ENCODE measurements at places on chromosomes 2 and 18.

GRCh38 chr2:141399270-141399669 is 731.5 kb downstream of the LRP1B start:
- no peak for DNase-seq

- no peak for DNase-seq
Measured at GRCh38 chr18:67935638-67936037, 419.1 kb upstream of the DSEL start.

DNA sequence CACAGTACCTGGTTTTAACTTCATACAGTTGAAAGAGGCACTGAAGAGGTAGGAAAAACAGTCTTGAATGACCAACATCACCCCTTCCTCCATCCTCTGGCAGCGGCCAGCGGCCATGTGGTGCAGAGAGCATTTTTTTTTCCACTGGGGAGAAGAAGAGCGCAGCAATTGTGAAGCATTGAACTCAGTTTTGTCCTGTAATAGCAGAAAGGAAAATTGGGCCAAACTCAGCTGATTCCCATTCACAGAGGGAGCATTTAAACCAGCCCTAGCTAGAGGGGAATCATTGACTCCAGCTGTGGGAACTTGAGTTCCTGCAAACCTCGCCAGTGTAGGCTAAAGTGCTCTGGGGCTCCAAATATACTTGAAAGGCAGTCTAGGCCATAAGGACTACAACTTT is 316.6 kb upstream of the CHST9 start:
- DNase-seq, result no peak

GRCh38 chr18:25896178-25896780 is 194.1 kb downstream of the SS18 start:
- DNase-seq, result no peak

DNA sequence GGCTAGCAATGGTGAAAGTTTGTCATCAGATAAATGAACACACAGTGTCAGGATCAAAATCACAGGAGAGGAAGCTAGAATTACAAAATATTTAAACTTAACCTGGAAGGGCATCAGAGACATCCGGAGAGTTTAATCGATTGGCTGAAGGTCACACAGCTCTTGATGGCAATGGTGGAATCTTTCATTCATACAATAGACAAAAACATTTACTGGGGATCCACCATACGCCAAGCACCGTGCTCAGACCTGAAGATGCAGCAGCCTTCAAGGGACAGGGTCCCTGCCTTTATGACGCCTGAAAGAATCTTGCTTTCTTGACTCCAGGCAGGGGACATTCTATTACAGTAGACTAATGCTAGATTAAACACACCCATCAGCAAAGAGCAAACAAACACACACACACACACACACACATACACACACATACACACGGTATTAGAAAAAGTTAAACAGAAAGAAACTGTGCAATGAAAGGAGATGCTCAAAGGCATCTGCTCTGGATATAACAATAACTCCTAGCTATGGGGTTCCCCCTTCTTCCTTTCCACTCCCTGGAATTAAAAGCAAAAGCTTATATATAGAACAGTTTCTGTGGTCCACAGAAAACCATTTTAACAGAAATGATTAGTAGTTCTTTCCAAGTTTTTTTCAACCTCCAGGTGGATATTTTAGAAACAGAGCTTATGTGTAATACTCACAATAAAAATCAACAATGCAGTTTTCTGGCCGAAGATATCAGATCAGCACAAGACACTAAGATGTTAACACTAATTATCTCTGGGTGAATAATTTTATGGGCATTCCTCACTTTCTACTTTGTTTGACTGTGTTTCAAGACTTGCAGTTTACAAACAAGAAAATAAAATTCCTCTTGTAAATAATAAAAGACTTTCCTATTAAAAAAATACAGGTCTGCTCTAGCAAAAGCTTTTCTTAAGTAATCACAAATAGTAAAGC is 151.7 kb downstream of the ANKRD44 start:
- DNase-seq, result no peak

DNA sequence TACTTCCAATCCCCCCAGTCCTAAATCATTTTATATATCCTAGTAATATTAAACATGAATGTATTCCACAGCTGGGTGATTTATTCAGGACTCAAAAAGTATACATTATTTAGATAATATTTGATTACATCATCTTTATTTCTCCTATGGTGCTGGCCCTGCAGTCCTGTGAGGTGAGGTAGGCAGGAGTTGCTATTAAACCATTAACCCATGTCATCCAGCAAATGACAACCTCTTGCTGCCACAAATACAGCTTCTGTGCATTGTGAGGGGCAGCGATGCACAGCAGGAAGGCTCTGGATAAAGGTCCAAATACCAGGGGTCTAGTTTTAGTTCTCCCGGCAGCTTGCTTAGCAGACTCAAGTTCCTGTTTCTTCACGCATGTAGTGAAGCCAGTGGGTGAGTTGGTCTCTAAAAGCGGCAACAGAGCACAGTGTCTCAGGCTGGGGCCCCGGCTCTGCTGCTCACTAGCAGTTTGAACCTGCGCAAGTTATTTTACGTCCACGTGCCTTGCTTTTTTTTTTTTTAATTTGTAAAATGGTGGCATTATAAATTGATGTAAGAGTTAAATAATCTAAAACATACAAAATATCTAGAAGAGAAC is 36.1 kb downstream of the INSIG2 start:
- no peak for DNase-seq

DNA sequence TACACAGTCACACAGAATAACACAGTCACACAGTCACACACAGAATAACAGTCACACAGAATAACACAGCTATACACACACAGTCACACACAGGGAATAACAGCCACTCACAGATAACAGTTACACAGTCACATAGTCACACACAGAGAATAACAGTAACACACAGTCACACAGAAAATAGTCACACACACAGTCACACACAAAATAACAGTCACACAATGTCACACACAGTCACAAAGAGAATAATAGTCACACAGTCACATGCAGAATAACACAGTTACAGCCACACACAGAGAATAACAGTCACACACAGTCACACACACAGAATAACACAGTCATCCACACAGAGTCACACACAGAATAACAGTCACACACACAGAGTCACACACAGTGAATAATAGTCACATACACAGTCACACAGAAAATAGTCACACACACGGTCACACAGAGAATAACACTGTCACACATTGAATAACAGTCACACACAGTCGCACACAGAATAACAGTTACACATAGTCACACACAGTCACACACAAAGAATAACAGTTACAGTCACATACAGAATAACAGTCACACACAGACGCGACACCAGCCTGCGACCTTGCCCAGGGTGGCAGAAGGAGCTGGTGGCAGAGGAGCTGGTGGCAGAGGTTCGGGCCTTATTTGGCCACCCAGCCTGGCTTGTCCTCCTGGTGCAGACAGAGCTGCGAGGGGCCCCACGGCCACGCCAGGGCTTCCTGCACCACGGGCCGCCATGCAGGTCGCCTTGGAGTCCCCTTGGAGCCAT is 51.3 kb downstream of the RAMP1 start:
- no peak for DNase-seq

DNA sequence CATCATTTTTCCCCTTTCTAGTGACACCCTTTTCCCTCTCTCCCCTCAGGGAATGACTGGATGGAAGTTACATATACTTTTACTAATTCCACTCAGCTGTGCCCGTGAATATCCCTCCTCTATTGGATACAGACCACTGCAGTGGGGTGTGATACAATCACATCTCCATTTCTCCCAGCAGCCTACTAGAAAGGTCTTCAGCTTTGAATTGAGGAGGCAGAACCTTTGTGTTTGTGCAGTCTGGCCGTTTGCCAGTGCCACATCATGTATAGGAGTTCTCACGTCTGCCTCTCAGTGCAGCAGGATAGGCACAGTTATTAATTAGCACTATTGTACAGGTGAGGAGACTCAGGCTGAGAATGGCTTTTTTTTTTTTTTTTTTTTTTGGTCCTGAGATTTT is 16.4 kb downstream of the TNFRSF11A start:
- no peak for DNase-seq

DNA sequence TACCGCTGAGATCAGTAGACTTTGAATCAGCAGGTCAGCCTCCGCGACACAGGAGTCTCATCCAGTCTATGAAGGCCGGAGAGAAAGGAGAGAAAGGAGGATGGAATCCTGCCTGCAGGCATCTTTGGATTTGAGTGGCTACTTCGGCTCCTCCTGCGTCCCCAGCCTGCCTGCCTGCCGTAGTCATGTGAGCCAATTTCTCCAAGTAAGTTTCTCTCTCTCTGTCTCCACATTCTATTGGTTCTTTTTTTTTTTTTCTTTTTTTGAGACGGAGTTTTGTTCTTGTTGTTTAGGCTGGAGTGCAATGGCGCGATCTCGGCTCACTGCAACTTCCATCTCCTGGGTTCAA is 16.7 kb downstream of the PDCD1 start:
- no peak for DNase-seq

All from CD4-positive, alpha-beta T cell treated with Interferon alpha-2 for 1 hour (primary cell).